ENCODE measurements at places on chromosomes 7 and 10.

DNA sequence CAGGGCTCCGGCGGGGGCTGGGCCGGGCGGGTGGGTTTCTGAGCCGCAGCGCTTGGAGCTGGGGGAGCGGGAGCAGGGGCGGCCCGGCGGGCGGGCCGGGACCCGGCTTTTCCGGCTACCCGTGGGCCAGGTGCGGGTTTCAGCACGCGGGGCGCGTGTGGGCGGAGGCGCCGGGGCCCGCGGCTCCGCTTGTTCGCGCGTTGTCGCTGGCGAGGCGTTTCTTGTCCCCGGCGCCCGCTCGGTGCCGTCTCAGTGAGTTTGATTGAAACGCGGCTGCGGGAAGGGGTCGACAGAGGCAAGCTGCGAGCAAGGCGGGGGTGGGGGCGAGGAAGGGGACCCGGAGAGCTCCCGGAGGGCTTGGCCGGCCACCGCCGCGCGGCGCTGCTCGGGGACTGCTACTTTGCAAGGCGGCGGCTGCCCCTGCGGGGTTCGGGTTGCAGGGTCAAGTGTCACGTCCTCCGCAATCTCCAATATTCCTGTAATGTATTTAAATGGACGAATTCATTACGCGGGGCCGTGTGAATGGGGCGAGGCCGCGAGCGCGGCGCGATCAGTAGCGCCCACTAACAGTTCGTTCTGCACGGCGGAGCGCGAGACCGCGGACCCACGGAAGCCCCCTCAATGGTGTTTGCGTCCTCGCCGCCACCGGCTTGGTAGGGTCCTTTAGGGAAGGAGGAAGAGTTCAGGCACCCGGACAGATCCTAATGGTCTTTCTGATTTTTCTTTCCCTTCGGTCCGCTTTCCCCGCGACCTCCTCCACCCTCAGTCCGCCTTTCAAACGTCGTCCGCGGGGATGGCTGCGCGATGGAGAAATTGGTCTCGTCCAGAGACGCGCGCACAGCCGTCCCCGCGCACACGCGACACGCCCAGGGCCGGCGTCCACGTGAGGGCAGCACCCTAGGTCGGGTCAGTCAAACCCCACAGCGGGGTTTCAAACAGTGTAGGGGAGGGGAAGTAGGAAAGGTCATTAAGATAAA is 76.9 kb downstream of the INSIG1 start:
- no peak for DNase-seq

DNA sequence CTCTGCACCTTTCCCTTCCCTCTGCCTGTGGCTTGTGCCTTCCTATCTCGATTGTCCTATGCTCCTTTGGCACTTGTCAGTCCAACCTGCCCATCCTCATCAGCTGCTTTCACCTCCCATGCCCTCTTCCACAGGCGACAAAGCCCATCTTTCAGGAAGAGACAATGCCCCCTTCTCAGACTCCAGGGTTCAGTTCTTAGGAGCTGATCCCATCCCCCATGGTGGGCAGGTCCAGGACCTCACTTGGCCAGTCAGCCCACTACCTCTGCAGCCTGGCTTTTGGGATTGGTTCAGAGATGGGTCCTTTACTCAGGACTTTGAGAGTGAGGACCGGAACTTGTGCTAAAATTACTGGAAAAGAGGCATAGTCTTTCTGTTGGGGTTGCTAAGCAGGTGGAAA is 74.0 kb upstream of the NANOS1 start:
- no peak for DNase-seq

DNA sequence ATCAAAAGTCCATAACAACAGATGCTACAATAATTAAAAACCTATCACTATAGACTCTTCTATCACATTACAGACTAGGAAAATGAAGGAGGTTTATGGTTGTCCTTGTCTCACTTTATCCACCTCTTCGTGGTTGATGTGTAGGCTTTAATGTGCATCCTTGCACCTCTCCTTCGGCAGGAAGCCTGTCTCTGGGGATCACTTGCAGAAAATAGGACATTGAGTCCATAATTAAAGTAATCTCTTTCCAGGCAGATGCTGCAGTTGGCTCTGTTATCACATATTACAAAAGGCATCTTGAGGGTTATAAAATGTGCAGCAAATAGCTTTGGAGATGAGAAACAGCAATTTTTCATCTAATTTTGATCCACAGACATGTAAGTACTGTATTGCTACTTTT is 168.4 kb downstream of the RELN start:
- no peak for DNase-seq

DNA sequence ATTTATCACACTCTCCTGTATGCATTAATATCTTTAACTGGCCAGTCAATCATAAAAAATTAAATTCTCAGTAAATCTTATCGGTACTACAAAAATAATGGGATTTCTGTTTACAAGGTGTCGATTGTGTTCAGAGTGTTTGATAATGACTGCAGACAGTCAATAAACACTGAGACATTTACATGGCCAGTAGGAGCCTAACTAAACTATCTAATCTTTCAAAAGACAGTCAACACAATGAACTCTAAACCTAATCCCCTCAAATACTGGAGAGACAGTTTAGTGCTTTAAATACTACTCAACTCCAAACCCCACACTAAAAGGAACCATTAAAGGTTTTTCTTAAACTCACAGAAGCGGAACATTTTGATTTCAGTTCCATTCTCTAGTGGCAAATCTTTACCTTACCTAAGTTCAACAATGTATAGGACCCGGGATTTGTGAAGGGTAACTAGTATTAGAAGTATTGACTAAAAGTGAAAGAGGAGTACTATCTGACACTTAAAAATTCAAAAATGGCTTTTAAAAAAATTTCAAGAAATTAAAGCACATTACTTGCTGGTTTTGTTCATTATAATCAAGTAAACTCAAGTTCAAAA is 37.3 kb upstream of the EXOC6 start:
- no peak for DNase-seq

GRCh38 chr7:37249240-37249639 is 199.4 kb downstream of the ELMO1 start:
- no peak for DNase-seq

GRCh38 chr7:73585196-73585595 is 6.8 kb upstream of the TBL2 start:
- DNase-seq: no peak

DNA sequence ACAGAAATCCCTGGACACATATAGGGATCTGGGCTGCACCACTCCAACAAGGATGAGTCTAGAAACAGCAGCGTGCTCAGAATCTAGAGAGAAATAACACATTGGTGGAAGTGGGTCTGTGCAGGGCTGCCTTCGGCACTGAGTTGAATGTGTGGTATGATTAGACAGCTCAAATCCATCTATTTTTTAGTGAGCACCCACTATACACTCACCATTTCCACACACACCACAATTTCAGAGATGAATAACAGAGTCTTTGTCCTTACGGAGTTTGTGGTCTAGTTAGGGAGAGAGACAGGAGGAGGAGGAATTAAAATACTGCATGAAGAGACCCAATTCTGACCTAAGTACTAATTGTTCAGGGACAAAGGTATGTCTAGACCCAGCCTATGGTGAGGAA is 44.2 kb downstream of the JAZF1 start:
- DNase-seq: no peak

DNA sequence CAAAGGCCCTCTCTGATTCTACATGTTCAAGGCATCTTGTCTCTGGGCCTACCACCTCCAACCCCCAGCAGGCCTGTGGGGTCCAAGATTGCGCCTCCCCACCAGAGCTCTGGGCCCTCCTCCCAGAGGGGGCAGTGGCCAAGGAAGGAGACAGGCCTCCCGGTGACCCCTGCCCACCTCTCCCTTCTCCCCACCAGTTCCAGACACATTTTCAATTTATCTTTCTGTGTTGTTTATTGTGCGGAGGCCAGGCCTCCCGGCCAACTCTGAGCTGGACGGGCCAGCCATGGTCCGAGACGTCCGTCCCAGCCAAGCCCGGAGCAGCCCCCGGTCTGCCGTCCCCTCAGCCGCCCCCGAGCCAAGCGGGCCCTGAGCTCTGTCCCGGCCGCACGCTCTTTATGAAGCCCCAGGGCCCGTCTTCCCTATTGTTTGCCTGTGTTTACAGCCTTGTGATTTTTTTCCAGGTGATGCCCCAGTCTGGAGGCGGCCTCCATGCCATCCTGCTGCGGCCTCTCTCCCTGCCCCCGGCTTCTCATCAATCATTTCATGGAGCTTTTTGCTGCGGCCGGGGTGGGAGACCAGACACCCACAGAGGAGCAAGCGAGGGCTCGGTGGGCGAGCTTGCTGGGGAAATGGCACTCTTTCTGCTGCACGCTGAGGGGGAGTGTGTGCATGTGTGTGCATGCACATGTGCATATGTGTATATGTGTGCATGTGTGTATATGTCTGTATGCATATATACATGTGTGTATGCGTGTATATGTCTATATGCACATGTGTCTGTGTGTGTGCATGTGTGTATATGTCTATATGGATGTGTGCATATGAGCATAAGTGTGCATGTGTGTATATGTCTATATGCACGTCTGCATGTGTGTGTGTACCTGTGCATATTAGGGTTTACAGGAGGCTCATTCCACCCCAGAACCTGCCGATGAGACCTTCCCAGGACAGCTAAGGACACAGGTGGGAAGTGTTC is 52.7 kb upstream of the ELN start:
- no peak for DNase-seq
